Cortex of kidney (tissue), 1 donor: ENCODE measurements at places on chromosomes 2 and 18.

GRCh38 chr2:120785228-120785966, 49.7 kb downstream of the GLI2 start:
- no peak for DNase-seq

DNA sequence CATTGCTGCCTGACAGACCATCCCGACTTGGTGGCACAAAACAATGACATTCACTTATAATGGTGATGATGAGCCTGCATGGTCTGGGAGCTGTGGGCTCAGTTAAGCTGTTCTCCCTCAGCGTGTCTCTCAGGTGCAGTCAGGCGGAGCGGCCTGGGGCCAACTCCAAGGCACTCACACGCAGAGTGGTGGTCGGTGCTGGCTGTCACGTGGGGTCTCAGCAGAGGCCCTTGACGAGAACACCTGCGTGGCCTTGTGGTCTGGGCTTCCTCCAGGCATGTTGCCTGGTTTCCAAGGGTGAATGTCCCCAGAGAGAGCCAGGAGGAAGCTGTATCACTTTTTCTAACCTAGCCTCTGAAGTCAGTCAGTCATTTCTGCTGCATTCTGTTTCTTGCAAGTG, 29.8 kb downstream of the ARMC9 start:
- no peak for DNase-seq

- DNase-seq: no peak
Measured at GRCh38 chr2:62263076-62263715, 67.3 kb downstream of the B3GNT2 start.

DNA sequence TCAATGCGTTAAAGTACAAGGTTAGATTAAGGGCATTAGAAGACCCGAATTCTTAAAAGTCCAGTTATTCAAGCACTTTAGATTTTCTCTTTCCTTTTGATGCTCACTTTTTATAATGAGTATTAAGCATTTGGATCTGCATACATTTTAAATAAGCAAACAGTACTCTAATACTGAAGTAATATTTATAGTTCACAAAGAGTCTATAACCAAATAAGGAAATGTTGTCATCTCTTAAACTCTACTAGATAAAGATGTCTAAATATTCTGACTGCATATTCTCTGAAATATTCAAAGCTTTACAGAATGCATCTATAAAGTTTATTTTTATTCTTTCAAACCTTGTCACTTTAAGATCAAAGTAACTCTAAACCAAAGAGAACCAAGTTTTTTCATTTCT, 25.5 kb downstream of the PPP3R1 start:
- no peak for DNase-seq

- DNase-seq: no peak
Measured at GRCh38 chr2:57698935-57699449, 347.6 kb upstream of the VRK2 start.
